PC-9 (cell line): ENCODE measurements at places on chromosomes 11 and 22.

DNA sequence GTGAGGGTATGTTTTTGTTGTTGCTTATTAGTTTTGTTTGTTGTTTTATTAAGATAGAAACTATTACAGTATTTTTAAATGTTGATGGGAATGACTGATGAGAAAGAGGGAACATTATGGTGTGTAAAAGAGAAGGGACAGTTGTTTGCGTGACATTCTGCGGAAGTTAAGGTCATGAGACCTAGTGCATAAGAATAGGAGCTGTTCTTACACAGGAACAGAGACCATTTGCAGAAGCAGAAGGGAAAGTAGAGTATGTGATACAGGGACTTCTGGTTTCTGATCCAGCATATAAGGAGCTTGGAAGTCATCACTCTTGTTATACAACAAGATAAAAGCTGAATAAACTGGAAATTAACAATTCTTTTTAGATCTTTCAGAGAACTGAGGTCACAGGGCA is 299.2 kb upstream of the API5 start:
- no peak for DNase-seq

GRCh38 chr11:124110201-124110600 is 5.0 kb upstream of the VWA5A start:
- no peak for DNase-seq

DNA sequence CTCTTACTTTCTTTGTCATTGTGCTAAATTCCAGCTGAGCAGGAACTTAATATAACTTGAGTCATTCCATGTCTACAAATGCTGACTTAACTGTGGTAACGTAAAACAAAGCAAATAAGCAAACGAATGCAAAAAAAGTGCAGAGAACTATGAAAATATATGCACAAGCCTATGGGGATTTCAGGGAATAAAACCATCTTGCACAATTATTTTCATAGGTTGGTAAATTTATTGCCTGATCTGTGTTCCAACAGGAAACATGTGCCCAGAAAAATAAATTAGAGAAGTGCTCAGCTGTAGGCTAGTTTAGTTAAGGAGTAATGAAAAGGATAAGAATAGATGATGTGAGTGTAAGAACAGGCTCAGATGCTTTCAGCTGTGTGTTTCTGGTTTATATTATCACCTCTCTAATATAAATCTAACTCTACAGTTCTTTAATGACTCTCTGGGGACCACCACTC is 1169.3 kb downstream of the LRRC4C start:
- no peak for DNase-seq

DNA sequence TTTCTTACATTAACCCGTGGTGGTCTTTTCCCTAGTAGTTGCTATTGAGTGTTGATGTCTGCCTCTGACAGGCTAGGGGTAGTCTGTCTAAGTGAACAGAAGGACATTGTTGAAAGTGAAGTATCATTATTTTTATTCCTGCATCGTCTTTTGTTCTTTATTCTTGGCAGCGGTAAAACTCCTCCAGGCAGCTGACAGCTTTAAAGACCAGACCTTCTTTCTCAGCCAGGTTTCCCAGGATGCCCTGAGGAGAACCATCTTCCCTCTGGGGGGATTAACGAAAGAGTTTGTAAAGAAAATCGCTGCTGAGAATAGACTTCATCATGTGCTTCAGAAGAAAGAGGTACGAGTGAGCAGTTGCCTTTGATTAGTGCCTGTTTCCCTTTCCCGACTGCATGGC is 14.6 kb downstream of the TRMU start:
- no peak for DNase-seq

GRCh38 chr11:1748636-1749394 is 1.6 kb downstream of the IFITM10 start:
- no peak for DNase-seq

GRCh38 chr22:20865875-20866445 is 7.2 kb downstream of the SNAP29 start:
- no peak for DNase-seq

- no peak for DNase-seq
These were observed 9.9 kb upstream of the TALDO1 start for GRCh38 chr11:737366-737765.

DNA sequence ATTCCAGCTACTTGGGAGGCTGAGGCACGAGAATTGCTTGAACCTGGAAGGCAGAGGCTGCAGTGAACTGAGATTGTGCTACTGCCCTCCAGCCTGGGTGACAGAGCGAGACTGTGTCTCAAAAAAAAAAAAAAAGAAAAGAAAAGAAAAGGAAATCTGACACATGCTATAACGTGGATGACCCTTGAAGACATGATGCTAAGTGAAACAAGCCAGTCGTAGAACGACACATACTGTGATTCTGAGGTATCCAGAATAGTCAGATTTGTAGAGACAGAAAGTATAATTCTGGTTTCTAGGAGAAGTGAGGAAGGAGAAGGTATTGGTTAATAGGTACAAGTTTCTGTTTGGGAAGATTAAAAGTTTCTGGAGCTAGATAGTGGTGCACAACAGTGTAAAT is 6.7 kb upstream of the APOA5 start:
- no peak for DNase-seq

DNA sequence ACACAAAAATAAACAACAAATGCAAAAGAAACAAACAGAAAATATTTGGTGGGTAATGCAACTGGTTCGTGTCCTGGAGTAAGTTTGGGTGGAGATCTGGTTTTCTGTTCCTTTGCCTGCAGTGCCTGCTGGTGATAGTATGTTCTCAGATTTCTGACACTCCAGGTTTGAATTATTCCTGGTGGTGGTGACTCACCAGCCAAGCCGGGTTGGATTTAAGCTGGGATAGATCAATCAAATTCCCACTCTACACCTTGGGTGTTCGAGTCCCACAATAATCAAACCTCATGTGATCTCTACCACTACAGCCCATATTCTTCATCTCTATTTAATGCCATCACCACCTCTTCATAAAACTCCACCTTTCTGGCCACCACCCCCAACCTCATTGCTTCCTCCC is 421.8 kb downstream of the NTM start:
- DNase-seq, result no peak

DNA sequence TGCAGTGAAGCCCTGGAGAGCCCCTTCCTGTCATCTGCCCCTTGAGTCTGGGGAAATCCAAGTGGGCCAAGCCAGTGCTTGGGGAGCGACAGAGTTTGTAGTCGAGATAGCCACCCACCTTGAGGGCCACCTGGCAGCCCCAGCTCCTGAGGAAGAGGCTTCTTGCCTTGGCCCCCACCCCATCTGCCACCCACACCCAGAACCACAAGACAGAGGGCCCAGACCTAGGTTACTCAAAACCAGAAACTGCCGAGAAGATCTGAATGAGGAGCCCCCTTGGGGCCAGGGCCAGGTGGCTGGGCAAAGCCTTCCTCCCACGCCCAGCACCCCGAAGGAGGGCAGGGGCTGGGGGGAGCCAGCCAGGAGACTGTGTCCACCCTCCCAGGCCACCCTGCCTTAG is 18.8 kb upstream of the PRR5 start:
- no peak for DNase-seq

- no peak for DNase-seq
These were observed 1.4 kb downstream of the PATZ1 start for GRCh38 chr22:31344578-31345330.

- no peak for DNase-seq
These were observed 71.8 kb upstream of the TP53I11 start for GRCh38 chr11:45022294-45023064.
